ENCODE measurements at places on chromosomes 7 and 10.

- no peak for DNase-seq
Measured at GRCh38 chr7:155205368-155206317, 92.0 kb upstream of the INSIG1 start.

- no peak for DNase-seq
Measured at GRCh38 chr10:9561821-9562505, 1455.7 kb upstream of the CELF2 start.

DNA sequence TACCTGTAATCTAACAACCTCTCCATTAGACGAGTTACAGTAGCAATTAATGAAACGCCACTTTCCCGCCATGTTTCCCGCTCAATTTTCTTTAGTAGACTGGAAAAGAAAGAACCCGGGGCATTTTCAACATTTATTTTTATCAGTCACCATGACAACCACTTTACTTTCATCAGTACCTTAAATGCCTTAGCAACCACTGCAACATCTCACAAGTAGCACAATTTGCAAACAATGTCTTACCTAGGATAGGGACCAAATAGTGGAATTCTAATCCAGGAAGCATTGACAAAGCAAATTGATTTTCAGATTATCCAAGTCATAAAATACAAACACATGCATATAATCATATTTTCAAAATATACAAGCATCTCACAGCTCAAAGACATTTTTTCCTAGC, 221.6 kb upstream of the IMMP2L start:
- DNase-seq: no peak

GRCh38 chr10:23643111-23643780, 204.4 kb downstream of the OTUD1 start:
- no peak for DNase-seq

DNA sequence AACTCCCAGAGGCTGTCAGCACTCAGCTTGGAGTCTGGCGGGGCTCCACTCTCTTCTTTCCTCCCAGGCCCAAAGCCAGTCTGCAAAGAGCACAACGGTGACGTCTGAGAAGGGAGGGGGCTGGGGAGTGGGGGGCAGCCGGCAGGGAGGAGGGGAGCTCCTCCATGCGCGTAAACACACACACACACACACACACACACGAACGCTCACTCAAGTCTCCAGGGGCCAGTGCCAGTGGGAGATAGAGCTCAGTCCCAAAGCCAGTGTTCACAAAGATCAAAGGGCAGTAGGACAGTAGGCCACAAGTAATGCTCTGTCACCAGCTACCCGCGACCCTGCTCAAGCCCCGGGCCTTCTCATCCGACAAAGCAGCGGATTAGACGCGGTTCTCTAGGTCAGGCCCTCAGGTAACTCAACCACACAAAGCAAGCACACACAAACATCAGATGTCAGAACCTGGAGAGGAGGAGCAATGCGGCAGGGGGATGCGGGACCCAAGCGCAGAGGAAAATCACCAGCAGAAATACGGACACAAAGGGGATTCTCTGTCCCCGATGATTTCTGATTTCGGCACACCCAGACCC, 19.9 kb downstream of the TCAF1 start:
- no peak for DNase-seq

DNA sequence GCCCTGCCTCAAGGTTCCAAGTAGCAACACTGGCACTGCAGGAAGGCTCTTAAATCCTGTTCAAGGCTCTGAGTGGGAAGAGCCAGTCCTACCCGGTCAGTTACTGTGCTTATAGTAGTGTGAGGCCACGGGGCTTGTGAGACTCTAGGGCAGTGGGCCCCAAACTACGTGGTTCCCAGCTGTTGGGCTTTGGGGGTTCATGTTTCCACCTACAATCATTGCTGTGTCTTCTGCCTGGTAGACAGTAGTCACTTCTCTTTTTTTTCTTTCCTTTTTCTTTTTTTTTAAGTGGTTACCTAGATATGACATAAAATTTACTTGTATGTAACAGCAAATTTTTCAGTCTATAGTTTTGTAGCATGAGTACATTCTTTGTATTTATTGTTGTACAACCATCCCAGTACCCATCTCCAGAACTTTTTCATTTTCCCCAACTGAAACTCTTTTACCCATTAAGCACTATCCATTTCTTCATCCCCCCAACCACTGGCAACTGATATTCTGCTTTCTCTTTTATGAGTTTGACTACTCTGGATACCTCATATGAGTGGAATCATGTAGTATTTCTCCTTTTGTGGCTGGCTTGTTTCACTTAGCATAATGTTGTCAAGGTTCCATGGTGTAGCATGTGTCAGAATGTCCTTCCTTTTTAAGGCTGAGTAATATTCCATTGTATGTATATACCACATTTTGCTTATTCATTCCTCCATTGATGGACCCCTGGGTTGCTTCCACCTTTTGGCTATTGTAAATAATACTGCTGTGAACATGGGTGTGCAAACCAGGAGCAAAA, 7.7 kb downstream of the UBTD1 start:
- DNase-seq: no peak

DNA sequence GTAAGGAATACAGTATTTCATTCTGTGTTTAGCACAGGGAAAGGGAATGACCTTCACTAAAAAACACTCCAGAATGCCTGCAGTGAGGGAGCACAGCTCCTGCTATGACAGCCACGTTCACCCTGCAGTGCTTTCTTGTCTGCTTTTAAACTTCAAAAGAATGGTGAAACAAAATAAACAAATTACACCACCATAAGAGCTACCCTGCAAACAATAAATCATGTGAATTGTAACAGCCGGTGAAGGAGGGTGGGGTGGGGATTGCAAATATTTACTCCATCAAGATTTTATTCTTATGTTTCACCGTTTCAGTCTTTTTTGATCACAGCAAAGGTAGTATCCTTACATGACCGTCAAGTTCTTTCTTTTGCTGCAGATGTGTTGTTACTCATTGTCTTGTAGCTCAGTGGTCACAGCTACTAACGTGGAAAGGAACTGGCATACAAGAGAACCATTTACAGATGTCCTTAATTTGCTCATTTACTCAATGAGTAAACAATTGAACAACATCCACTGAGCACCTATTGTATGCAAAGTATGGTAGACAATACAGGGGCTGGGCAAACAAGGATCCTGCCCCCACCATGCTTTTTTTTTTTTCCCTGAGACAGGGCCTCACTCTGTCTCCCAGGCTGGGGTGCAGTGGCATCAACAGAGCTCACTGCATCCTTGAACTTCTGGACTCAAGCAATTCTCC, 4.1 kb upstream of the CHN2 start:
- DNase-seq: peak; percentile 30

GRCh38 chr7:371119-371778, 81.3 kb downstream of the FOXL3 start:
- no peak for DNase-seq

- DNase-seq: peak; percentile 31
Measured at GRCh38 chr10:112565434-112566053, 118.5 kb downstream of the VTI1A start.

DNA sequence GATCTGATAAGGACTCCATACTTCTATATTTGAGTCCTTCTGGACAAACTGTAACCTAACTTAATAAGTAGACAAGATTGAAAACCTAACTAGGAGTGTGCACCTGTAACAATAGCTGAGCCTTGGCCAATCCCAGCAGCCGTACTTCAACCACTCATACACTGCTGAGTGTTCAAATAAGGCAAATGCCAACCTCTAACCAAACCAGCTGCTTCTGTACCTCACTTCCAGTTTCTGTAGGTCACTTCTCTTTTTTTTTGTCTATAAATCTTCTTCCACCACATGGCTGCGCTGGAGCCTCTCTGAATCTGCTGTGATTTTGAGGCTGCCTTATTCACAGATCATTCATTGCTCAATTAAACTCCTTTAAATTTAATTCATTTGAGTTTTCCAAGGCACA, 753.2 kb downstream of the DNAJB9 start:
- DNase-seq: no peak

- peak; percentile 32 for DNase-seq
Measured at GRCh38 chr10:21160116-21160515, 263.0 kb upstream of the NEBL start.

DNA sequence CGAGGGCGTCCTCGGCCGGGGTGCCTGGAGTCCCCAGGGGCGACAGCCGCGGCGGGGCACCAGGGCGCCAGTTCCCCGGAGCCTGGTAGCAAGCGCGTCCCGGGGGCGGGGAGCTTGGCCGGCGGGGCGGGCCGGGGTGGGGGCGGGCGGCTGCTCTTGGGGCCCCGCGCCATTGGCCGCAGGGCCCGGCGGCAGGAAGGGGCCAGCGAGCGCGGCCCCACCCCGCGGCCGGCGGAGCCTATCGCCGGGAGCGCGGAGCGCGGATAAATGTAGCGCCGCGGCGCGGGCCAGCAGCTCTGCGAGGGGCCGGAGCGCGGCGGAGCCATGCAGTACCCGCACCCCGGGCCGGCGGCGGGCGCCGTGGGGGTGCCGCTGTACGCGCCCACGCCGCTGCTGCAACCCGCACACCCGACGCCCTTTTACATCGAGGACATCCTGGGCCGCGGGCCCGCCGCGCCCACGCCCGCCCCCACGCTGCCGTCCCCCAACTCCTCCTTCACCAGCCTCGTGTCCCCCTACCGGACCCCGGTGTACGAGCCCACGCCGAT, at the start of gene HHEX:
Gene HHEX (plus strand): TSS at position 293 of the 548 bp plus-strand sequence. CDS start 32 bp downstream, at position 325.
- peak; percentile 7 for DNase-seq

- no peak for DNase-seq
Measured at GRCh38 chr7:33933611-33934281, 28.4 kb downstream of the BMPER start.

GRCh38 chr7:148809856-148810255, 74.2 kb downstream of the EZH2 start:
- DNase-seq: no peak

DNA sequence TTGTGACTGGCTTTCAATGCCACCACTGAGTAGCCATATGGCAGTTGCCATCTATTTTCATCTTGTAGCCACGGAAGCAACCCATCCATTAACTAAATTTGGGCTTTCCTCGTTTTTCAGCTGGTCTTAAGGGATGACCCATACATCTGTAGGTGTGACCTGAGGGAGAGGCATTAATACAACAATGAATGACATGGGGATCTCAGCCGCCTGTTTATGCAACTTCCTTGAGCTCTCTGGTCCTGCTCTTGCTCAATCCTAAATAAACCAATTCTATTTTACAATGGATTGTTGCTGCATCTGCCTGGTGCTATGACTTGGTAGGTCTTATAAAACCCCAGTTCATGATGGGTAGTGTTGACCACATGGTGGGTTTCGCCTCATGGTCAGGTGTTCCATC, 21.9 kb upstream of the ADAM22 start:
- no peak for DNase-seq

GRCh38 chr7:119685906-119686305, 587.1 kb upstream of the KCND2 start:
- no peak for DNase-seq

DNA sequence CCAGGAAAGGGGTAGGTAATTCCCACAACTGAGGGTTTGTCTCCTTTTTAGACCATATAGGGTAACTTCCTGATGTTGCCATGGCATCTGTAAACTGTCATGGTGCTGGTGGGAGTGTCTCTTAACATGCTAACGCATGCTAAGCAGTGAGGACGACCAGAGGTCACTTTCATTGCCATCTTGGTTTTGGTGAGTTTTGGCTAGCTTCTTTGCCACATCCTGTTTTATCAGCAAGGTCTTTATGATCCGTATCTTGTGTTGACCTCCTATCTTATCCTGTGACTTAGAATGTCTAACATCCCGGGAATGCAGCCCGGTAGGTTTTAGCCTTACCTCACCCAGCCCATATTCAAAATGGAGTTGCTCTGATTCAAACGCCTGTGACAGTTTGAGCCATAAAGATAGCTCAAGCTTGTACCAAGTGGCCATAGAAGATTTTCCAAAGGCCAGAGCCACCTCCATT, 176.0 kb upstream of the NAMPT start:
- DNase-seq: no peak

GRCh38 chr7:129719980-129720732, 108.6 kb downstream of the NRF1 start:
- DNase-seq: peak; percentile 8

DNA sequence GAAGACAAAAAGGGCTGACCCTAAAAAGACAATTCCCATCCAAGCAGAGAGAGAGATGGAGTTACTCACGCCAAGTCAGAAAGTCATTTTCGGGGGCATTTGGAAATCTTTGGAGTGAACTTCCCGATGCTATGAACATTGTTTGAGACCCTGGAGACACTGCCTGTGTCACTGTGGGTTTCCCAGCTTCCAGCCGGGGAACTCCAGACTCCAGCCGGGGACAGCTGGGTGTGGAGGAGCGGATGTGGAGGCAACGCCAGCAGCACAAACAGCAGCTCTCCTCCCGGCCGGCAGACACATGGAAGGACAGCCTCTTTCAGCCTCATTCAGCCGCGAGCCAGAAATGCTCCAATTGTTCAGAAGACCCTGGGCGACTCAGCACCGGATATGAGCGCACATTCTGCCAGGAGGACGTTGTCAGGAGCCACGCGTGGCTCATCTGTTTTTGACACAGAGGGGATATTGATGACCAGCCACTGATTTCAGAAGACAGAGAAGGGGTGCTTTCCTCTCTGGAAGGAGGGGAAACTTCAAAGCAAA, 97.6 kb downstream of the PRPF18 start:
- DNase-seq: no peak

GRCh38 chr7:132118641-132119040, 457.6 kb downstream of the PLXNA4 start:
- DNase-seq: no peak

- no peak for DNase-seq
Measured at GRCh38 chr10:1372212-1372611, 316.0 kb downstream of the WDR37 start.

DNA sequence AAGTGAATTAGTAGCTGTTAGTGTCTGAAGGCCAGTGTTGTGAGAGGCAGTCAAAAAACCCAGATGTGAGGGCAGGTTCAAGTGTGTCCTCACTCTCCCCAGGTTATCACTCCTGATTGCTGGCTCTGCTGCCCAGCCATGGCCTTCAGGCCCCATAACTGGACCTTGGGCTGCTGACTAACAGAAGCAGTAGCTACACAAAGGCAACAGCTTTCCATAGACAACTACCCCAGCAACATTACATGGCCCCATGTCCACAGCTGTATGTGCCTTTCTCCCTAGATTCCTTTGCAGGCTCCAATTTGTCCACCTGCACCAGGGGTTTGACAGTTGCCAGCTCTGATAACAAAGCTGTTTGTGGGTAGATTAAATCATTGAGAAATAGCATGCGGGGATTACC, 297.8 kb downstream of the ARL4A start:
- DNase-seq: no peak

DNA sequence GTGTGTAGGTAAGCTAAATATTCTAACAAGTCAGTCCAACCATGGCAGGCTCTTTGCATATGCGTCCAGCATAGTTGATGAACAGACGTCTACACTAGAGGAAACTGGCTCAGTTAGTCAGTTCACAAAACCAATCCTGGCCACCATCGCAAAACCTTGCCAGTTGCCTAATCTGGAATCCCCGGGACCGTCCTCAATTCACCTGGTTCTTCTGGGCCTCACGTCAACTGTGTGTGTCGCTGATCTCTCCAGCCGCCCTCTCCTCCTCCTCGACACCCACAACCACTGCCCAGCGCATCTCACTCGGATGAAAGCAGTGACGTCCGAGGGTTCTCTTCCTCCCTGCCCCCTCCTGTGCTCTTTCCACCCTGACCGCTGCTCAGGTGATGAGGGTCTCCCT, 217.8 kb upstream of the SH2B2 start:
- no peak for DNase-seq
